ENCODE measurements at places on chromosomes 6 and 20. TPM values are rescaled to one million over a fixed set of nuclear protein-coding genes. Genes with fewer than 3 reads are reported as not detected.

DNA sequence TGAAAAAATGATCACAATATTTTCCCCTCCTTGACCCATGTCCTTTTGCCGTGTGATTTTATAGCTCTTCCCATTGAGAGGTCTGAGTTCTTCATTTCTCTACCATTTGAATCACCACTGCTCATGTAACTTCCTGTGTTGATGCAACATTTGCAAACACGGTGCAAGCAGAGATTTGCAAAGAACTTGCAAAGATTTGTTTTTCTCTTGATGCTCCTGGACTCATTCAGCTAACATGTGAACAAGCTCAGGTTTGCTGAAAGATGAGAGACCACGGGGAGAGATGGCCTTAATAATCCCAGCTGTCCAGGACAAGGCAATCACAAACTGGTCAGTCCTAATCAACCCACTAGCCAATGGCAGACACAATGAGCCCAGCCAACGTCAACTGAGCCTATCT is 8.6 kb downstream of the VNN2 start:
- H3K27ac ChIP-seq = no peak overlapping the region
- no peaks in the 10 kb centered on the region for H3K27me3 ChIP-seq
- no peak for DNase-seq
- H3K36me3 ChIP-seq = no peaks in the 10 kb centered on the region

DNA sequence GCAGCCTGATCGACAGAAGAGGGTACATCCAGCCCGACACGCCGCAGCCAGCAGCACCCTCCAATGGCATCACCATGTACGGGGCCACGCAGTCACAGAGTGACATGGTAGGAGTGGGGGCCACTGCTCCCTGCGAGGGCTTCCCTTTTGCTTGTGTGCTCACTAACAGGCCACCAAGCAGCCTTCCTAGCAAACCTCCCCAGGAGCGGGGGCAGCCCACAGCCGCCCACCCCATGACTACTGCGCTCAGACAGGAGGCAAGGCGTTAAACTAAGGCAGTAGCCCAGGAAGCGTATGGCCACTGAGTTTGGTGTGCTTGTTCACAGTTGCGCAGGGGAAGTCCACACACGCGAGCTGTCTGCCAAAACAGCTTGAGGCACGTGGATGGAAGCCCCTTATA is 169.5 kb upstream of the SNX9 start:
- no peak overlapping the region for H3K27ac ChIP-seq
- DNase-seq = no peak
- H3K36me3 ChIP-seq = peaks cover 20% of the 10 kb centered on the region
- no peaks in the 10 kb centered on the region for H3K27me3 ChIP-seq
- no peak overlapping the region for H3K4me3 ChIP-seq
- H3K4me1 ChIP-seq = peaks cover 17% of the 10 kb centered on the region

DNA sequence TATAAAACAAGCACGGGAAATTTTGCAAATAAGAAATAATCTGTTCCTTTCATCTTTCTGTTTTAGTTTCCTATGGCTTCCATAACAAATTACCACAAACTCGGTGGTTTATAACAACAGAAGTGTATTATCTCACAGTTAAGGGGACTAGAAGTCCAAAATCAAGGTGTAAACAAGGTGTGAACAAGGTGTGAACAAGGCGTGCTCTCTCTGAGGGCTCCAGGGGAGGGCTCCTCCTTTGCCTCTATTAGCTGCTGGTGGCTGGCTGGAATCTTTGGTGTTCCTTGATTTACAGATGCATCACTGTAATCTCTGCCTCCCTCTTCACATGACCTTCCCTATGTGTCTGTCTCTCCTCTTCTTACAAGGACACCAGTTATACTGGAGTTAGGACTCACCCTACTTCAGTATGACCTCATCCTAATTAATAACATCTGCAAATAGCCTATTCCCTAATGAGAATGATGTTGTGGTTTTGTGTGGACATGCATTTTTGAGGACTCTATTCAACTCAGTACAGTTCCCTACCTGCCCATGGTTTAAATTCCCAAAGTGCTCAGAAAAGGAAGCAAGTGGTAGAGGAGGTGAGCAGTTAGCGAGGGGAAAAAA is 17.5 kb upstream of the BMP5 start:
- no peak for DNase-seq
- H3K27ac ChIP-seq = no peak overlapping the region
- no peaks in the 10 kb centered on the region for H3K27me3 ChIP-seq
- no peaks in the 10 kb centered on the region for H3K4me1 ChIP-seq

GRCh38 chr6:145704143-145704781 is 31.1 kb downstream of the EPM2A start:
- H3K4me3 ChIP-seq = no peak overlapping the region
- no peak for DNase-seq
- no peak overlapping the region for H3K27ac ChIP-seq
- no peaks in the 10 kb centered on the region for H3K36me3 ChIP-seq
- H3K27me3 ChIP-seq = no peaks in the 10 kb centered on the region
- H3K4me1 ChIP-seq = peaks cover 25% of the 10 kb centered on the region

- no peak within 1 kb of the TSS for H3K27ac ChIP-seq
- no peaks in the 10 kb centered on the region for H3K4me1 ChIP-seq
- no peaks in the 10 kb centered on the region for H3K36me3 ChIP-seq
- H3K27me3 ChIP-seq = peaks cover 81% of the 10 kb centered on the region
These were observed at the start of gene TREML4 for GRCh38 chr6:41228096-41228495. Gene TREML4 (plus strand): TSS chr6:41228349. CDS start chr6:41228428, 79 bp downstream.

SRSF12 gene
- total RNA-seq = not detected

DNA sequence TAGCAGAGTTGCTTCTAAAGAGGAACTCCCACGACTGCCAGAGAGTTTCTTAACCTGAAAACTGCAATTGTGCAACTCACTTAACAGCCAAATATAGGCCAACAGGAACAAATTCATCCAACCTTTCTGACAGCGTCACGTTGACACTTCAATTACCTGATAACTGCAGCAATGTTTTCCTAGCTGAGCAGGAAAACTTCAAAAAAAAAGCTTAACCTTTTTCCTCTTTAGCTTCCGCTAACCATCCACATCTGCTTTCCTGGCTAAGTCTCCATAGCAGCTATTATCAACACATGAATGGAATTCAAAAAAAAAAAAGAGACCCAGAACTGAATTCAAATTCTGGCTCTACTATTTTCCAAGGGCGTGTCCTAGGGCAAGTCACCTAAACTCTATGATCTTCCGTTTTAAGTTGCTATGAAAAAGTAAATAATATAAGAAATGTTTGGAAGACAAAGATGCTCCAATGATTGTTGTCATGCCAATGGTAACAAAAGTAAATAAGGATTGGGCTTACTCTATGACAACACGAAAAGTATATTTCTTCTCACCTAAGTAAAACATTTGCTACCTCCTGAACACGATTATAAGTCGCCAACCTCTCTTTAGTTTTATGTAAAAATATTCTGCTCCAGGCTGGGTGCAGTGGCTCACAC is 524.6 kb upstream of the JARID2 start:
- no peak overlapping the region for H3K4me3 ChIP-seq
- H3K4me1 ChIP-seq = peaks cover 41% of the 10 kb centered on the region
- no peaks in the 10 kb centered on the region for H3K27me3 ChIP-seq
- H3K36me3 ChIP-seq = no peaks in the 10 kb centered on the region

- no peaks in the 10 kb centered on the region for H3K27me3 ChIP-seq
- no peak for DNase-seq
- H3K4me3 ChIP-seq = no peak overlapping the region
- no peak overlapping the region for H3K27ac ChIP-seq
- no peaks in the 10 kb centered on the region for H3K36me3 ChIP-seq
These were observed 28.7 kb upstream of the BEND3 start for GRCh38 chr6:107144014-107144413.

GRCh38 chr20:17958373-17959256 is 10.0 kb downstream of the SNX5 start:
- H3K4me3 ChIP-seq = no peak overlapping the region
- H3K27me3 ChIP-seq = no peaks in the 10 kb centered on the region
- peaks cover 69% of the 10 kb centered on the region for H3K4me1 ChIP-seq
- DNase-seq = no peak
- H3K36me3 ChIP-seq = peaks cover 27% of the 10 kb centered on the region

SOX18 gene
- total RNA-seq = 30.5 TPM

PKIB gene
- 0.30 TPM for total RNA-seq

- H3K4me1 ChIP-seq = peaks cover 12% of the 10 kb centered on the region
- no peak overlapping the region for H3K4me3 ChIP-seq
- H3K27ac ChIP-seq = no peak overlapping the region
- no peaks in the 10 kb centered on the region for H3K27me3 ChIP-seq
- H3K36me3 ChIP-seq = no peaks in the 10 kb centered on the region
These were observed 2.2 kb upstream of the CCDC167 start for GRCh38 chr6:37501632-37502491.

DNA sequence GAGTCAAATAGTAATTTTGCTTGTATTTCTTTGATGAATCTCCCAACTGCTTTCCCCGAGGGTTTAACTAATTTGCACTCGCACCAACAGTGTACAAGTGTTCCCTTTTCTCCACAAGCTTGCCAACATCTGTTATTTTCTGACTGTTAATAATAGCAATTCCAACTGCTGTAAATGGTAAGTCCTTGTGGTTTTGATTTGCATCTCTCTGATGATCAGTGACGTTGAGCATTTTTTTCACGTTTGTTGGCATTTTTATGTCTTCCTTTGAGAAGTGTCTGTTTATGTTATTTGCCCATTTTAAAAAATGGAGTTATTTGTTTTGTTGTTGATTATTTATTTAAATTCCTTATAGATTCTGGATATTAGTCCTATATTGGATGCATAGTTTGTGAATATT is 399.8 kb upstream of the MAN1A1 start:
- H3K27ac ChIP-seq = no peak overlapping the region
- DNase-seq = no peak
- no peaks in the 10 kb centered on the region for H3K4me1 ChIP-seq
- H3K36me3 ChIP-seq = no peaks in the 10 kb centered on the region
- no peak overlapping the region for H3K4me3 ChIP-seq

DNA sequence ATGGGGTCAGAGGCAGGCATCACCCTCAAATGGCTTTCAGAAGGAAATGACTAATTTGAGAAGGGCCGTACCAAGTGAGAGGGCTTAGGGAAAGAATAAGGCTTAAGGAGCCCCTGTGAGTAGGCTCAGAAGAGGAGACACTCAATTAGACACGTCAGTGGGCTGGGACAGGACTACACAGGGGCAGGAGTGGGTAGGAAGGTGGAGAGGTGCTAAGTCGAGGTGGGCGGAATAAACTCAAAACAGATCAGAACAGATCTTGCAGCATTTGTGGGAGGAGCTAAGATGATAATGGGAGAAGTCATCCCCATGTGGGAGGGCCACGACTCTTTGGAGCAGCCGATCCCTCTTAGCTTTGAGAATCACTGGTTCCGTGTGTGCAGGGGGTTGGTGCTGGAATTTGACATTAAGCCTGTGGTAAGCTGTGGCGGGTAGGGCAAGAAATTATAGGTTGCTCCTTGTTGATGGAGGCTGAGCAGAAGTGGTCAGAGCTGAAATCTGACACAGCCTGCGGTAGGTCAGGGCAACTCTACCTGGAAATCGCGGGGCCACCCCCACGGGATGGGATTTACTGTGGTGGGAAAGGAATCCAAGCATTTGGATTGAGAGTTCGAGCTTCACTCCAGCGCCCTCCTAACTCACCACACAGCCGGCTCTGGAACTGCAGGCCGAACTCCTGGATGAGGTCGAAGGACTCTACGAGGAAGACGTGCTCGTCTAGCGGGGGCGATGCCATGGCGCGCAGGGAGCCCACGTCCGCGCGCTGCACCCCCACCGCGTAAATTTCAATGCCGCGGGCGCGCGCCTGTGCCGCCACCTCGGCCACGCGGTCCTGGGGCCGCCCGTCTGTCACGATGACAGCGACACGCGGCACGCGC is 2.8 kb upstream of the RBPJL start:
- peaks cover 84% of the 10 kb centered on the region for H3K27me3 ChIP-seq
- H3K4me1 ChIP-seq = peaks cover 4% of the 10 kb centered on the region
- H3K27ac ChIP-seq = no peak overlapping the region
- no peaks in the 10 kb centered on the region for H3K36me3 ChIP-seq
- DNase-seq = no peak

DNA sequence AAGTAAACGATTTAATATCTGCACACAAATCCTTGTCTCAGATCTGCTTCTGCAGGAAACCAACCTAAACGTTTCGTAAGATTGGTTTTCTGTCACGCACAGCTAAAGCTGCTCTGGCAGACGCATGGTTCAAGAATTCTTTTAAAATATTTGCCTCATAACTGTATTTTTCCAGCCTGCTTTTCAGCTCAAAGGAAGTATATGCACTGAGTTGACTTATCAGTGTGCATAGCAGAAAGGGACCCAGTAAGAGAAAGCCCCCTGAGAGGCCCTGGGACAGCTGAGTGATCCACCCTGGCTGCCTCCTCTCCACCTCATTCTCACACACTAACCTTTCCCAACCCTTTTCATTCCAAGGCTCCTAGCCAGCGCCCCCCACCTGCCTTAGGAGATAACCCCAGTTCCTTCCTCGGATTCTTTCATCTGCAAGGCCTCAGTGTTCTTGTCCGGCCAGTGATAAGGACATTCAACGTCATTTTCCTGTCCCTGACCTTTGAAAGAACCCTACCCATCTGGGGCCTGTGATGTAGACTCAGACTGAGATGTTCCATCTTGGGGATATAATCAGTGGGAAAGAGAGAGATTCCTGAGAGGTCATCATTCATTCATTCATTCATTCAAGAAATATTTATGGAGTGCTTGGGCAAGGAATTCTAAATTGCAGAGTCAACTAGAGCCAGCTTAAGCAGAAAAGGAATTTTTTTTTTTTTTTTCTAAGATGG is 22.4 kb upstream of the SLC9A8 start:
- H3K4me3 ChIP-seq = no peak overlapping the region
- peak overlapping the region; percentile 78 for H3K27ac ChIP-seq
- peak; percentile 28 for DNase-seq
- H3K36me3 ChIP-seq = no peaks in the 10 kb centered on the region

FHL5 gene
- 5.3 TPM for total RNA-seq

COL10A1 gene
- 0.05 TPM for total RNA-seq

GRCh38 chr20:8212286-8212685 is 80.2 kb downstream of the PLCB1 start:
- no peaks in the 10 kb centered on the region for H3K27me3 ChIP-seq
- no peaks in the 10 kb centered on the region for H3K36me3 ChIP-seq

DNA sequence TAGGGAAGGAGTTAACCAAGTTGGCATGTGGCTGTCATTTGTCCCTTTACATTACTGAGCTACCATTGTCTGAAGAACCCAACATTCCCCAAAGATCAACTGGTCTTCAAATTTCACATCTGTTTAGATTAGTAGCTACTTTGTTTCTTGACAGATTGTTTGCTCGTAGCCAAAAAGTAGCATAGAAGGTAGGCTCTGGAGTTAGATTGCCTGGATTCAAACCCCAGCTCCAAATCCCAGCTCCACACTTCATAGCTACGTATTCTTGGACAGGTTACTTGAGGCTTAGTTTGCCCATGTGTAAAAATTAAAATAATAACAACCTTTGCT is 1.1 kb downstream of the NFKBIL1 start:
- peak overlapping the region; percentile 93 for H3K27ac ChIP-seq
- peaks cover 35% of the 10 kb centered on the region for H3K36me3 ChIP-seq
- DNase-seq = no peak
- H3K4me3 ChIP-seq = peak overlapping the region; percentile 70
- H3K4me1 ChIP-seq = peaks cover 30% of the 10 kb centered on the region

- no peak overlapping the region for H3K27ac ChIP-seq
- H3K4me3 ChIP-seq = no peak overlapping the region
- no peaks in the 10 kb centered on the region for H3K4me1 ChIP-seq
- H3K27me3 ChIP-seq = no peaks in the 10 kb centered on the region
- H3K36me3 ChIP-seq = no peaks in the 10 kb centered on the region
- no peak for DNase-seq
These were observed 5.2 kb upstream of the IL17A start for GRCh38 chr6:52180787-52181558.

RREB1 gene
- 33.3 TPM for total RNA-seq

GRCh38 chr6:169556758-169557548 is 144.9 kb downstream of the WDR27 start:
- no peaks in the 10 kb centered on the region for H3K4me1 ChIP-seq
- no peak overlapping the region for H3K27ac ChIP-seq
- DNase-seq = no peak
- peaks cover 12% of the 10 kb centered on the region for H3K36me3 ChIP-seq

Data from left ventricle myocardium inferior (tissue), 1 donor.